ENCODE measurements at places on chromosomes 3 and 15.

DNA sequence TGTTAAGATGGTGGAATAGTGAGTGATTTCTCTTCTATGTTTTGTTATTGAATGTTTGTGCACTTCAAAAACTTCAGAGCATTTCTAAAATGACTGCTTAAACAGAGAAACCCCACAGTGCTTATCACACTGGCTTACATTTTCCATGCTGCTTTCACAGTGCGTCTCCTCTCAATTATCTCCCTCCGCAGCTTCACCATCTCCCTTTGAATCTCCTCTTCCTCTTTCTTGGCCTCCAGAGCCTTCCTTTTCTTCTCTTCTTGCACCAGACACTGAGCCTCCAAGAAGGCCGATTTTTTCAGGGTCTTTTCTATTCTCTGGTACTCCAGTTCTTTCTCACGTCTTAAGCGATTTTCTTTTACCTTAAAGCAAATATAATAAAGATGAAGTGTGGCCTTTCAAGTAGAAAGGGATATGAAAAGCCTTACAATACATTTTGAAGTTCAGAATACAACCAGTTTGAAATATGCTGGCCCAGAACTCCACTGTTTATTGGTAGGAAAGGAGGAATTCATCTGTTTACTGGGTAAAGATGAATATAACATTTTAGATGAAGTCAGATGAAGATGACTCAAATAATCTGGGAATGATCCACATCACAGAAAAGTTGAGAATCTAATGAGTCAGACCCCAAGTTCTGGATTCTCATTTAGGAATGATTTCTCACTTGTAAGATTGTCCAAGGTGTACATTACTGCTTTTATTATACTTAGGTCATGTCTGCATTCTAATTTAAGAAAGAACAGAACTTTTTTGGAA lies 21.4 kb downstream of the CCDC191 start:
- no peak for DNase-seq

- DNase-seq: no peak
Measured at GRCh38 chr15:75030424-75030823, 7.0 kb downstream of the PPCDC start.

DNA sequence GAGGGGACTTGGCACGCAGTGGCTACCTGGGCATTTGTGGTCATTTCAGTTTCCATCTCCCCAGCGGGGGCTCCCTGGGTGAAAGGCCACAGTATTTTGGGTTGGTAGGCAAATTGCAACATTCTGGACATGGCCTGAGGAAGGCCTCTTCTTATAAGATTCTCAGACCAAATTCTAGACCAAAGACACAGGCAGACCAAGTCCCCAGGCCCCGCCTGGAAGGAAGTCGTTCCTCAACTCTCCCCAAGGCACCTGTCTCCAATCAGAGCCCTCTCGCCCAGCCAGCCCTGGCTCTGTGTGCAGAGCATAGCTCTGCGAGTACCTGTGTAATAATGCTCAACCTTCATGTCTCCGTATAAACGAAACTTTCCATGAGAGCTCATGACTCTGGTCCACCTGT lies 53.1 kb downstream of the GRIP2 start:
- no peak for DNase-seq

DNA sequence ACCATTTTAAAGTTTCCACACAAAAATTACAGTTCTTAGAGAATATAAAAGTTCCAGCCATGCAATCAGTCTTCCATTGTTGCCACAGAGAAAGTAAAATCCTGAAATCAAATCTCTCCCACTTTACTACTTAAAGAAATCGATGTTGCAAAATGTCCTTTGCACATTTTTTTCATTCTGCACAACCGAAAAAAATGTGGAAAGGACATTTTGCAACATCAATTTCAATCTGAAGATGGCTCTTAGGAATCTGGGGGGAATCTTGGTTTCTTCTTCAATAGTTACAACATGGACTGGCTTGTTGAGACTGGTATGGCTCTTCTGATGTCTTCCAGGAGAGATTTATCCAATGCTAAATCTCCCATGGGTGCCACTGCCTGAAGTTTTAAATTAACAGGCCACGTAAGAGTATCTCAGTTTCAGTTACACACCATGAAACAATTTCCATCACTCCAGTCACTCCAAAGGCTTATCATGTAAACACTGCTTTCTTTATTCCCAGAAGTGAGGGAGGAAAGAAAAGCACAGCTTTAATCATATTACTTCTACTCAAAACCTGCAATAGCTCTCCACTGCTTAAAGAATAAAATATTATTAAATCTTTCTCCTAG lies 55.8 kb upstream of the CTNNB1 start:
- DNase-seq: no peak
